Erythroblast (primary cell): ENCODE measurements at places on chromosomes 3 and 15.

DNA sequence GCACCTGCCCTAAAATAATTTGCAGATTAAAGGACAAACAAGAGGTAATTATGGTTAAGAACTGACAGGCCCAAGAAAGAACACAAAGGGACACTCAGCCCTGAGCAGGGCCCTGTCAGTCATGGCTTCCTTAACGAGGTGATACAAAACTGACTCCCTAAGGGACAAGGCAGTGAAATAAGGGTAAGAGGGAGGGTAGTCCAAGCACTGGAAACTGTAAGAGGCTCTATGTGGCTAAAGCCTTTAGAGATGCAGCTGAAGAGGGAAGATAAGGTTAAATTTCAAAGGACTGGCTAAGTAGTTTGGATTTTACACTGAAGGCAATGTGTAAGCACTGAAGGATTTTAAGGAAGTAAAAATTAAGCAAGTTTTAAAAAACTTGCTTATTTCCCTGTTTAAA, 3.9 kb downstream of the ATR start:
- DNase-seq = no peak

DNA sequence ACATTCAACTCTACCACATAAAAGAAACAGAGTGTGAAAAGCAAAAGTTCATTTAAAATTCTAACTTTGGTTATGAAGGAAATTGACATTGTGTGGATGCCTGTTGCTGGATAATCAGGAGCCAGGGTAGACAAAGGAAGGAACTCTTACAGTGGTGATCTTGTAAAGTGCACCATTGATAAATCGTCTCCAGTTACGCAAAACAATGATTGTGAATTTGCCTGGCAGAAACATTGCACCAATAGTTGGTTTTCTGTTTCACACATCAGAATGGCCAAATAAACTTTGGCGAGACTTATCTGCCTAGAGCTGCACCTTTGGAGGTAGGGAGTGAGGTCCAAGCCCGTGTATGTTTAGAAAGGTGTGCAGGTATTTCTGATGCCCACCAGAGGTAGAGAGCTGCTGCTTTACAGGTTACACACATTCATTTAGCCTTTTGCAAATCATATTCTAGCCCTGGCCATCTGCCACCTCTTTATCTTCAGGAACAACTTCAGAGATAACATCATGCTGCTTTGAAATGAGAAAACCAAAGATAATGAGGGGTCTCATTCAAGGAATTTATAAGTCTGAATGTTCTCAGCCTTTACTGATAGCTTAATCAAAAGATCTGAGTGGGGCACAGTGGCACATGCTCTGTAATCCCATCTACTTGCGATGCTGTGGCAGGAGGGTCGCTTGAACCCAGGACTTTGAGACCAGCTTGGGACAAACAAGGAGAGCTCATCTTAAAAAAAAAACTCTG, 47.4 kb upstream of the P3H2 start:
- DNase-seq = no peak

- no peak for DNase-seq
Observed at GRCh38 chr15:85973584-85974347, 105.9 kb upstream of the AGBL1 start.

GRCh38 chr15:59200560-59200959, 6.1 kb upstream of the LDHAL6B start:
- no peak for DNase-seq

GRCh38 chr15:72584006-72584405, 70.5 kb upstream of the GOLGA6B start:
- DNase-seq = no peak

- no peak for DNase-seq
Observed at GRCh38 chr3:47761046-47761445, 20.6 kb downstream of the SMARCC1 start.

DNA sequence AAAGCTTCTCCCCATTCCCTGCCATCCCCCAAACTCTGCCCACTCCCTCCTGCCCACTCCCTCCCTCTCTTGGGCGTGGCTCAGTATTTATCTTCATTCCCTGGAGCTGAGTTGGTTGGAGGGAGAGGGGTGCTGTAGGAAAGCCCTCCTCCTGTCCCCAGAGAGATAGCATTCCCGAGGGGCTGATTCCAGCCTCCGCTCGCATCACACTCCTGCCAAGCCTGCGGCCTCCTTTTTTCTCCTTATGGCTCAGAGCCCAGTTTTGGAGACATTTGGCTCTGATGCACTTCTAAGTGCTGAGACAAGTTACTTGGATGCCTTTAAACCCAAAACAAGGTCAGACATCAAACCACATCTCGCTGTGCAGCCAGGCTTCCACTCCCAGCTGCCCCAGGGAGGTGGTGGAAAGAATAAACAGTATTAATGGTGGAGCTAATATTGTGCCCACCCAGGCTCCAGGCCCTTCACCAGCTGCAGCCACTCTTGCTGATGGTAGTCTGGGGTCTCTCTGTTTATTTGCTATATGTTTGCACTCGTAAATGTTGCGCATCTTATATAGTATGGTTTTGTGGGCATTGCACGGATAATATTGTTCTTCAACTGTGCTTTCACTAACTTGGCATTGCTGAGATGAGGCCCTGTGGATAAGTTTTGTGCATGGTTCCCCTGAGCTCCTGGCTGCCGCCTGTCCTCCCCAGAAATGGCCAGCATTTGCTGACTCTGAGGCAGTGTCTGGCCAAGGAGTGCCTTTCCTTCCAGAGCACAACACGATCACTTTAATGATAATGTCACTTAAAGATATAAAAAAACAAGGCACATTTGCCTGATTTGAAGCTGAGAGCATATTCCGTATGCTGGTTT, 157.2 kb downstream of the LRRC28 start:
- DNase-seq = no peak

DNA sequence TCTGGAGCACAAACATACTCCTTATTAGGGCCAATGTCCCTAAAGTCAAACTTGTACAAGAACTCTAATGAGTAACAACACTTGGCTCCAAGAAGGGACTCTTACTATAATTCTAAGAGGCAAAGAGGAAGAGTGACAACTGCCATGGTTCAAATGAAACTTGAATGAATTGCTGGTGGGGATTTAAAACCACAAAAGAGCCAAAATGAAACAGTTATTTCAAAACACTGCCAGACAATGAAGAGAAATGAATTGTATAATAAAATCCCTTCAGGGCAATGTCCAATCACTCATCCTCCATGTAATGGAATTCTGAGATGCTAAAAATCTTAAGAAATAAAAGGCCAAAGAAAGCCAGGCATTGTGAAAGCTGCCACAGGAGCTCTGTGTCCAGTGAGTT, 14.2 kb downstream of the THRB start:
- no peak for DNase-seq

- no peak for DNase-seq
Observed at GRCh38 chr3:134353831-134354611, 20.2 kb downstream of the AMOTL2 start.

DNA sequence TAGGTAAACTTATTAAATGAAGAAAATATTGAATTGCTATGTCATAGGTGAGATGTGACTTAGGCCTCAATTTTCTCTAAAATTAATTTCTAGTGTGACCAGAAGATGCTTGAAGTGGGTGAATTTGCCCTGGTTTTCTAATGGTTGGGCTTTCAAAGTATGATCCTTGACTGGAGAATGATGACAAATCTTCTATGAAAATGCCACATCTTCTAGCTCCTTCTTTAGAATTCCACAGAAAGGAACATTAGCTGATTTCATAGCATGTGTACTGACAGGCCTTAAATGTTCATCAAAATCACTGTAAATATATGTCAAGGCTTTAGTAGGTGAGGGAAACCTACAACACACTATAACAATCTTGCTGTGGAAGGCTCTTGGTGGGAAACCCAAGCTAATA, 8.9 kb downstream of the ABI3BP start:
- no peak for DNase-seq
